ENCODE measurements at places on chromosomes 7 and 10.

GRCh38 chr10:51255381-51255780, 181.1 kb downstream of the PRKG1 start:
- no peak for DNase-seq

- DNase-seq, result no peak
These were observed 88.9 kb downstream of the ATE1 start for GRCh38 chr10:121838931-121839330.

GRCh38 chr10:80290474-80291220, 1.2 kb upstream of the MAT1A start:
- no peak for DNase-seq

GRCh38 chr7:70212281-70212680, 614.0 kb downstream of the AUTS2 start:
- DNase-seq, result no peak

DNA sequence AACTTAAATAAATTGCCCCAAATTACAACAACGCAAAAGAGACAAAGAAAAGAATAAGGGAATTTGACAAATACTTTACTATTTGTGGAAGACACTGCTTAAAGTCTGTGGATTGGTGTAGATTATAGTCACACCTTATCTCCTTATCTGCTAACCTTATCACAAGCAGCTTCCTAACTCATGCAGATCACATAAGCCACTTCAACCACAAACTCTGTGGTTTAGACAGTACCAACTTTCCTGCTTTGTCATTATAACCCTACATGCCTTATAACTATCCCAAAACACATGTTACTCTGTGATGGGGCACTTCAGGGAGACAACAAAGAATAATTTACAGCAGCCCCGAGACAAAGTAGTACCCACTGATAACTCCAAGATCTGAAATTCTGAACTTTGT, 41.5 kb upstream of the PPP3CB start:
- DNase-seq, result no peak

GRCh38 chr7:65239707-65240352, 133.8 kb upstream of the ZNF92 start:
- no peak for DNase-seq

- DNase-seq, result no peak
These were observed 75.7 kb upstream of the SYPL1 start for GRCh38 chr7:106187613-106188350.

DNA sequence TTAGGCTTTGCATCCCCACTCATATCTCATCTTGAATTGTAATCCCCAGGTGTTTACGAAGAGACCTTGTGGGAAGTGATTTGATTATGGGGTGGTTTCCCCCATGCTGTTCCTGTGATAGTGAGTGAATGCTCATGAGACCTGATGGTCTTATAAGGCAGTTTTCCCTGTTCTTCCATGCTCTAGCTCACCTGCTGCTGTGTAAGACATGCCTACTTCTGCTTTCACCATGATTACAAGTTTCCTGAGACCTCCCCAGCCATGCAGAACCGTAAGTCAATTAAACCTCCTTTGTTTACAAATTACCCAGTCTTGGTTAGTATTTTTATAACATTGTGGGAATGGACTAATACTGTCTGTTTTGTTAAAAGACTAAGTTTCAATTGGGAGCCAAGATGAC, 35.3 kb upstream of the ZNF92 start:
- DNase-seq, result no peak

DNA sequence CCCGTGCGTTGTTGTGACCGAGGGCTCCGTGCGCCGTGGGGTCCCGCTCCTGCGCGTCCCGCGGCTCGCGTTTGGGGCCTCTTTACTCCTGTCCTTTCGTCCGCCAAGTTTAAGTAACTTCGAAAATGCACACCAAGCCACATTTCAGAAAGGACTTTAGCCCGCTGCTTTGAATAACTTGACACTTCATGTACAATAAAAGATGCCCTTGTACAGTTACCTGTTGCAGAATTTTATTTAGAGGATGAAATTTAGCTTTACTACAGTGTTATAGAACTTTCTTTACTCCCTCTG, 459 bp downstream of the SUGCT start:
- DNase-seq, result no peak

DNA sequence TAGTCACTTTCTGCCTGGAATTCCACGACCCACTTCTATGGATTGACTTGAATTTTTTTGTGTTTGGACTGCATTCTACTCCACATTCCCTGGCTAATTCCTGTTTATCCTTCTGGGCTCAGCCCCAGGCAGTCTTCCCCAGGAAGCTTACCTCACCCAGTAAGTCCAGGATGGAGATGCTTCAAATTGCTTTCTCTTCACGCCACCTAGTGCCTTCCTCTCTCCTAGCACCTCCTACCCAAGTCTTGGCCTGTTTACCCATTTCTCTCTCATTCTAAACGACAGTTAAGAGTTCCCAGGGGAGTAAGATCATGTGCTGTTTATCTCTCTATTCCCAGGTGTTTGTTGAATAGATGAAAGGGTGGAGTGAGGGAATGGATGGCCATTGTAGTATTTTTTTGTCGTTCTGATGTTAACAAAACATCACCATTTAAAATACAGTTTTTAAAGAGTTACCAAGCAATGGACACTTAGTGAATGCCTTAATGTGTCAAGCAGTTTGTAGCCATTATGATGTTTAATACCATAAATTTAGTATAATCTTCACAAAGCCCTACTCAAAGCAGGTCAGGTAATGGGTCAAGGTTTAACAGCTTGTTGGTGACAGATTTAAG, 45.5 kb upstream of the TARP start:
- peak; percentile 56 for DNase-seq

DNA sequence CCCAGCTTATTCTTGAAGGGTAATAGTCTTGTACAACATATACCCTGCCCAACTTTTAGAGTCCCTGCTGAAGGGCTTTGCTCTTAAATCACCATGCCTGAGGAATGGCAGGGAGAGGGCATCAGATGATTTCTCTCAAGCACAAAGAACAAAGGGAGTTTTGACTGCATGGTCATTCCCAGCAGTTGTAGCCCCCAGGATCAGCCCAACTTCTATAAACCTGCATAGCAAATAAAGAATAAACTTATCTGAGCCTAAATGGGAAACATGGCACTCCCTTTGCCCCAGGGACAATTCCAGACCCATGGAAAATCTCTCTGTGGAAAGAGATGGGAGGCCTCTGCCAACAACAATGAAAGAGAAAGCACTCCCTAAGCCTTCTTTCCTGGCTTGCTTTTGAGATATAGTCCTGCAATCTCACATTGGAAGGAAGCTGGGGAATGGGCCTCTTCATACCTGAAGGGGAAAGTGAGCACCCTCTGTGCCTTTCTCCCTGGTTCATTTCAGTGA, 18.7 kb downstream of the CADPS2 start:
- DNase-seq, result no peak

DNA sequence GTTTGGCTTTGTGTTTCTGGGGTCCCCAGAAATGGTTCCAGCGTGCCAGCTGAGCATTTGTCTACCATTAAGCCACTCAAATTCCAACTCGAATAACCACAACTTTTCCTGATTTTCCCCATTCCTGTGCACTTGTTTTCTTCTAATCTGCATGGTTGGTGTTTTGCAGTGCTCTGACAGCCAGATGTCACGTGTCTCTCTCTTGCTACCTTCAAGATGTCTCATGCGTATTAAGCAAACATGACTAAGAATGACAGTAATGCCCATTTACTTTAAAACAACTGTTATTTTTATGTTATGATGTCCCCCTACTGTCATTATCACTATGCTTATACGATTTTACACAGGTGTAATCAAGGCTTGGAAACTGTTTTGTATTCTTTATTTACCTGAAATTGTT, 35.2 kb upstream of the MXI1 start:
- no peak for DNase-seq

DNA sequence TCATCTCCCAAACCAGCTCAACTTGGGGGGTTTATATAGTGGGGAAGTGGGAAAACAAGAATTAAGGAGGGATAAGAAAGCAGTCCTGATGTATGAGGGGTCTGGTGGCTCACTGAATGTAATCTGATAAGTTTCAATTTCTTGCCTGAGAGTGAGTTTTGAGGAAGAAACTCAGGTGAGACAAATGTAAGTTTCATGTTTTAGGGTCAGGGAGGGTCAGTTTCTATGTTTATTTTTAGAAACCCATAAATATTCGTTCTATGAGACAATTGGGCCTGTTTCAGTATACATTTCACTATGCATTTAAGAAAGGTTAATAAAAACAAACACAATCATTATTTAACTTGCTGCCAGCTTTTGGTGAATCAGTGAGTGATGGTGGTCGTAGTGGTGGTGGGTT, 128.0 kb upstream of the MBL2 start:
- DNase-seq, result no peak

DNA sequence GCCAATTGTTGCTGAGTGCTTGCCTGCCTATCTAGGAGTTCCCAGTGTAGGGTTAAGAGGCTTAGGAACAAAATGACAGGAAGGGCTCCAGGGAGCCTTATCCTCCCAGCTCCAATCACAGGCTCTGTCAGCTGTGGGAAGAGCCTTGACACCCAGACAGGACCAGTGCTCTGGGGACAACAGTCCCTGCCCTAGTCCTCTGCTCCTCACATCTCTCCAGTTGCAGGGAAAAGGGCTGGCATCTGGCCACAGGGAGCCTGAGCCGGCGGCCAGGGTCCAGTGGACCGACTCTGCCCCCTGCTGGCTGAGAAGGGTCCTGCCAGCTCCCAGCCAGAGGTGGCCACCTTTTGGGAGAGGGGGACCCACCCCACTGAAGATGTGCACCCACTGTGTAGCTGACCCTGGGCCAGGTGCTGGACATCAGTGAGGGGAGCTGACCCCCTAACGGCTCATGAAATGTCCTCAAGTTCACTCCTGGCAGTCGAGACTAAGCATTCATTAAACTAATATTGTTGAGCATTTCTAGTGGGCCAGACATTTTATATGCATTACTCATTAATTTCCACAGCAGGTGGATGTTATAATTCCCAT, 17.6 kb downstream of the DNAJB12 start:
- DNase-seq, result peak; percentile 66

- peak; percentile 21 for DNase-seq
These were observed 55.8 kb downstream of the INPP5A start for GRCh38 chr10:132593389-132593788.

GRCh38 chr7:156152390-156152789, 340.1 kb upstream of the SHH start:
- DNase-seq, result no peak

DNA sequence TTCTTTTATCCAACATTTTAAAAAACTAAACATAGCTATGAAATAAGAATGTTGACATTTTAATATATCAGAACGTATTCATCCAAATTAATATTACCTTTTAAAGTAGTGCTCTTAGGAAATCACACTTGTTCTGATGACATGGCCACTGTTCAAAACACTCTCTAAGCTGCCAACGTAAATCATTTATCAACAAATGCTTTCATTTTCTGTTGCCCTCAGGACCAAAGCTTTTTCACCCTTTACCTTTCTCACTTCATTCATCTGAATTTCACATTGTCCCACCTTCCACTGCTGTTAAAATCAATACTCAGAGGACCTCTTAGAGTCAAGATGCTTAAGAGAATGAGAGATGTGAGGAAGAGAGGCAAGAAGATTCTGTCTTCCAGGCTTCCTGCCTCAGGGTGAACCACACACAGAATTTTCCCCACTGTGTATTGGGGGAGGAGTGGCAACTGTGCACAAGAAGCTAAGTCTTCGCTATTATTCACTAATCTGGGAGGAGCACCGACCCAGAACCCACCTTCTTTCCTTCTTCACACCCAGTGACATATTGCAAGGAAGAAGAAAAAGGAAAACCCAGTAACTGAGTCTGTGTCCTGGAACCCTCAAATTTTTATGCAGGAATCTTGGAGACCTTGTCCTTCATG, 21.0 kb downstream of the HIBADH start:
- no peak for DNase-seq

DNA sequence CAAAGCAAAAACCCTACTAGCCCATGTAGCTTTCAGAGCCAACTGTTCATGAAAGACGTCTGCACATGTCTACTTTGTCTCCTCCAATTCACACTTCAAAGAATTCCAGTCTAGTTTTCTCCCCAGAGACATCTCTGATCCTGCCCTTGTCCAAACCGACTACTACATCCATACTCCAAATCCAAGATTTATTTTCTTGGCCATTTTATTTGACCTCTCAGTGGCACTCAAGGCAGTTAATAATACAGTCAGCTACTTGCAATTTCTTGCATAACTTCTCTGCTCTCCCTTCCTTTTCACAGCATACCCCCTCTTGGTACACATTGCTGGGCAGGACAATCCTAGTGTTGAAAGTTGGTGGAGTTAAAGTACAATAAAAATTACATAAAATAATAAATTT, 170.9 kb upstream of the INHBA start:
- no peak for DNase-seq

- DNase-seq, result no peak
These were observed 159.8 kb upstream of the MTPN start for GRCh38 chr7:136136906-136137454.

DNA sequence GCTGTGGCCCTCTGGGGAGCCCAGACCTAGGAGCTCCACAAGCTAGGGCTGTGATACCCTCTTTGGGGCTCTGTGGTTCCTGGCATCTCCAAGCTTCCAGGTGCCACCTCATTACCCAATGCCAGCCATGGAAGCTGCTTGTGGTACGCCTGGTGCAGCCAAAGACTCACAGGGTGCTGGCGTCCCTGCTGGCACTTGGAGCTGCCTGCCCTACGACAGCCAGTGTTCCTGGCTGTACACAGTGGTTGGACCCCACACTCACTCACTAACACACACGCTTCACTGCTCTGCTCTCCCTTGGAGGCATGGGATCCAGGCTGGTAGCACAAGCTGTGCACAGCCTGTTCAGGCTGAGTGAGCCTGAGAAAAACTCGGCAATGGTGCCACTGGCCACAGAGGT, 894.1 kb upstream of the PHF14 start:
- no peak for DNase-seq

DNA sequence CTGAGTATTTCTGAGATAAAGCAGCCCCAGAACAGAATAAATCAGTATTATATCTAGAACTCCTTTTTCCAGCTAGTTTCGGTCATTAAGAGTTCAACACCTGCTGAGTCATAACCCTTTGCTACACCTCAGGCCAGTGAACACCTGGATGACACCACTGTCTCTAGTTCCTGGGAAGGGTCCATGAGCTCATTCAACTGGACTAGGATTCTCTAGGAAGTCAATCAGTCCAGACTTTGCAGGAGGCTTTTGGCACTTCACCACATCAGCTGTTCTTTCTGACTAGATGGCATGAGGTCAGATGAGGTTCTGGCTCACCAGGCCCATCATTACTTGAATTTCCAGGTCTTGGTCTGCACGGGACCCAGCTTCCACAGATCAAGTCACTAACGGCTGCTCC, 11.7 kb downstream of the SLC39A12 start:
- DNase-seq, result no peak

- no peak for DNase-seq
These were observed 9.4 kb upstream of the ZWINT start for GRCh38 chr10:56370217-56371113.

DNA sequence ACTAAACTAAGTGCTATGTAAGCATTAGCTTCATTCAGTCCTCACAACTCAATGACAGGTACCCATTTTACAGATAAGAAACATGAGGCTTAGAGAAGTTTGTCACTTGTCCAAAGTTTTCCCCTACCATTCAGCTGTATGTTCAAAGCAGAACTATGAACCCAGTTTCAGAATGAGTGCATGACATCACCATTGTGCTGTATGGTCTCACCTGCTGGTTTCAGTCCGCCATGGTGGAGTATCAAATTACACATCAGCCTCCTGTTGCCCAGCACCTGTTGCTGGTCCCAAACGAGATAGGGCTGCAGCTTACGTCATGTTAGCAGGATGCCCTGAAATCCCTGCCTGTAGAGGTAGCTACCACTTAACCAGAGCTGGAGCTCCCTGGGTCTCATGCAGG, 95.0 kb downstream of the DYNC1I1 start:
- DNase-seq, result no peak

- DNase-seq, result no peak
These were observed 107.6 kb downstream of the ADCY1 start for GRCh38 chr7:45681596-45682357.

Data from CD4-positive, alpha-beta T cell treated with Interleukin-4 for 1 hour (primary cell).